Activated CD8-positive, alpha-beta T cell treated with anti-CD3 and anti-CD28 coated beads for 36 hours (primary cell): ENCODE measurements at places on chromosomes 7 and 10.

GRCh38 chr7:4733936-4734528, 41.4 kb upstream of the AP5Z1 start:
- H3K36me3 ChIP-seq, result peaks cover 27% of the 10 kb centered on the region
- H3K4me3 ChIP-seq, result peak overlapping the region; percentile 34
- DNase-seq, result peak; percentile 61
- H3K27ac ChIP-seq, result peak overlapping the region; percentile 64
- H3K27me3 ChIP-seq, result no peaks in the 10 kb centered on the region

DNA sequence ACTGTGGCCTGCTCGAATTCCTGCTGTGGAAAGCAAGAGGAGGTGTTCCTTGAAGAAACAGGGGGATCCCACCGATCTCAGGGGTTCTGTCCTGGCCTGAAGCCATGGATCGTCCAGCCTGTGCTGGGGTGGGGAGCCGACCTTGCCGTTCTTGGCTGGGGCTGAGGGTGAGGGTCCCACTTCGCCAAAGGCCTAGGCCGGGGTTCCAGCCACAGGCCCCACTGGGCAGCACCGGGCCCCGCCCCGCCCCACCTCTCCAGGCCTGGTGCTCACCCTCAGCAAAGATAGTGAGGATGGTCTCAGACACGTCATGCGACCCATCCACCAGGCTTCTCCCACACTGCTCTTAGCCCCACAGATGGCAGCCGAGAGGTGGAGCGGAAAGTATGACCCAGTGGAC, 51.4 kb upstream of the ZNF716 start:
- no peaks in the 10 kb centered on the region for H3K27me3 ChIP-seq
- no peaks in the 10 kb centered on the region for H3K36me3 ChIP-seq
- H3K4me1 ChIP-seq, result no peaks in the 10 kb centered on the region

- DNase-seq, result no peak
- no peaks in the 10 kb centered on the region for H3K36me3 ChIP-seq
- H3K27ac ChIP-seq, result no peak overlapping the region
- no peak overlapping the region for H3K4me3 ChIP-seq
- no peaks in the 10 kb centered on the region for H3K4me1 ChIP-seq
- H3K27me3 ChIP-seq, result no peaks in the 10 kb centered on the region
These were observed 556.8 kb upstream of the GHITM start for GRCh38 chr10:83582407-83583095.

GRCh38 chr10:25304606-25305005, 129.8 kb downstream of the GPR158 start:
- H3K36me3 ChIP-seq, result no peaks in the 10 kb centered on the region
- H3K4me1 ChIP-seq, result no peaks in the 10 kb centered on the region
- H3K27me3 ChIP-seq, result no peaks in the 10 kb centered on the region
- no peak overlapping the region for H3K4me3 ChIP-seq
- H3K27ac ChIP-seq, result no peak overlapping the region
- DNase-seq, result no peak
